ENCODE measurements at places on chromosomes 6 and 20.

GRCh38 chr6:13478525-13478966 is 8.9 kb downstream of the GFOD1 start:
- no peak for DNase-seq

DNA sequence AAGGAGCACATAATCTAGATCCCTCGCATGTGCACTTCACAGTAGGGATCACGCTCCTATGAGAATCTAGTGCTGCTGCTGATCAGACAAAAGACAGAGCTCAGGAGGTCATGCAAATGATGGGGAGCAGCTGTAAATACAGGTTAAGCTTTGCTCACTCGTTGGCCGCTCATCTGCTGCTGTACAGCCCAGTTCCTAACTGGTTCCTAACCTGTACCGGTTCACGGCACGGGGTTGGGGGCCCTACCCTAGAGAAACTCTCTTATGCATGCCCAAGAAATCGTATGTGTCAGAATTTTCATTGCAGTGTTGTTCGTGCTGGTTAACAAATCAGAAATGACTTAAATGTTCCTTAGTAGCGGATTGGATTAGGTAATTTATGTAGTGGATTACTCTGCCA is 116.1 kb downstream of the CDH26 start:
- no peak for DNase-seq

GRCh38 chr6:111709201-111709600 is 103.5 kb upstream of the TRAF3IP2 start:
- no peak for DNase-seq

GRCh38 chr6:48619771-48620170 is 508.8 kb upstream of the PTCHD4 start:
- DNase-seq = no peak

All from stimulated activated CD4-positive, alpha-beta T cell treated with anti-CD3 and anti-CD28 coated beads, TNF-alpha, amount 100 ng/mL, for 1 hour (primary cell).